Naive thymus-derived CD4-positive, alpha-beta T cell (primary cell): ENCODE measurements at places on chromosomes 2 and 18. TPM values are rescaled to one million over a fixed set of nuclear protein-coding genes. Genes with fewer than 3 reads are reported as not detected.

Gene CD226
- 43.4 TPM for total RNA-seq

Gene FBXO41
- total RNA-seq, result 19.6 and 20.3 TPM in 2 replicates

Gene RESP18
- total RNA-seq, result not detected

DNA sequence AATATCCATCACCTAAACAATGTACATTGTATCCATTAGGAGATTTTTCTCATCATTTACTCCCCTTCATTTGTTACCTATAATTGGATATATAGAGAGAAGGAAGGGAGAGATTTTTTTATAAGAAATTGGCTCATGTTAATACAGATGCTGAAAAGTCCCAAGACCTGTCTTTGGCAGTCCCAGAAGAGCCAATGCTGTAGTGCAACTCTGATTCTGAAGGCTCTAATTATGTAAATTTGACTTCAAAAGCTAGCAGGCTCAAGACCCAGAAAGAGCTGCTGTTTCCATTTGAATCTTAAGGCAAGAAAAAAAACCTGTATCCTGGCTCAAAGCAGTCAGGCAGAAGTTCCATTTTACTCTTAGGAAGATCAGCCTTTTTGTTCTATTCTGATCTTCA lies 1245.5 kb upstream of the FAM98A start:
- H3K36me3 ChIP-seq, result no peaks in the 10 kb centered on the region
- H3K4me1 ChIP-seq, result no peaks in the 10 kb centered on the region
- no peak for DNase-seq
- H3K27ac ChIP-seq, result no peak overlapping the region
- H3K4me3 ChIP-seq, result no peak overlapping the region

DNA sequence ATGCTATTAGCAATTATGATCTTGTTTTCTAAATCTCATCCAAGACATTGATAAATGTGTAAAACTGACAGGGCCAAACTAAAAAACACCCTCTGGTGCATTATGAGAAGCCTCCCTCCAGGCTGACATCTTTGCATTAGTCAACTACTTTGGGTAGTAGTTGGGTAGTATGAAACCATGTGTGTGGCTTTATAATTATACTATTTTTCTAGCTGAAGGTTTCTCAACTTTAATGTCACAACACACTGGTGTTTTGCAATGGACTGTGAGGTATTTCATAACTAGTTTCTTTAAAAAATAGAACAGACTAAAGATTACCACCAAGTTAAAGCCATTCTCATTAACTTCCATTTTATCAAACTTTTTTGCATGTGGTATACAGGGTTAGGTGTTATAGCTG lies 73.1 kb upstream of the RBMS1 start:
- H3K4me3 ChIP-seq, result no peak overlapping the region
- no peak overlapping the region for H3K27ac ChIP-seq
- DNase-seq, result no peak
- no peaks in the 10 kb centered on the region for H3K36me3 ChIP-seq

DNA sequence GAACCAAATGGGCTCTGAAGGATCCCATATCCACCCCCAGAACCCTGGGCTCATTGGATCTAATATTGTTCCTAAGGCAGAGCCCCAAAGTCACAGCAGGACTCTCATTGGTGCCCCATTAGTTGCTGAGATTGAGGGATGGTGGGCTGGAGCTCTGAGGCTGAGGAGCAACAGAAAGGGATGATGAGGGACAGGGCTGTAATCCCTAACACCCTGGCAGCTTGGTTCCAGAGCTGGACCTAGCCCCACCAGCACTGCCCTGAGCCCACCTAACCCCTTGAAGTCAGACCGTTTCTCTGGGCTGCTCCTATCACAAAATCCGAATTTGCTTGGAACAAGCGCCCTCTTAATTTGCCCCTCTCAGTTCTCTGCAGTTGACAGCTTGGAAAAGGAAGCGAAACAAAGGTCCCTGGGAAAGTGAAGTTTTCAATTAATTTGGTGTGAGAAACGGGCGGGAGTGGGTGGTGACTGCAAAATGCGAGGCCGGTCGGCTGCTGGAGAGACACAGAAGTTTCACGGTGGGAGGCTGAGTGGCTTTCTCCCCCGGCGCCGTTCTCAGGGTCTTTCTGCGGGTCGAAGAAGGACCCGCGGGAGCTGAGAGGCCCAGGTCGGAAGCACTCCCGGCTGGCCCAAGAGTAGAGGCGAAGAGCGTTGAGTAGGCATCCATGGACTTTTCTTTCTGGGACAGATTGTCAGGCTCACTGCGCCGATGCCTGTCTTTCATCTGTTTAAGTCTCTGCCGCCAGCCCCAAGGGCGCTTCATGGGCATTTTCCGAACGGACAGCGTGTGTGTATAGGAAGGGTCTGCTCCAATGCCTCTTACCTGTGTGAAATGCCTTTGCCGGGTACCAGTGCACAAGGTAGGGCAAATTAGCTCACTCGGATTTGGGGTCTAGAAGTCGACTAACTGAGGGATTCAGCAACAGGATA lies 927 bp upstream of the HOXD13 start:
- peaks cover 4% of the 10 kb centered on the region for H3K4me1 ChIP-seq
- no peak for DNase-seq
- H3K27ac ChIP-seq, result no peak overlapping the region
- H3K4me3 ChIP-seq, result no peak overlapping the region
- no peaks in the 10 kb centered on the region for H3K36me3 ChIP-seq
- peaks cover 87% of the 10 kb centered on the region for H3K27me3 ChIP-seq

GRCh38 chr2:187528042-187528441 lies 26.2 kb downstream of the TFPI start:
- no peaks in the 10 kb centered on the region for H3K36me3 ChIP-seq
- no peak overlapping the region for H3K4me3 ChIP-seq
- no peaks in the 10 kb centered on the region for H3K27me3 ChIP-seq
- no peaks in the 10 kb centered on the region for H3K4me1 ChIP-seq
- DNase-seq, result no peak
- H3K27ac ChIP-seq, result no peak overlapping the region
